ENCODE measurements at places on chromosomes 3 and 15. TPM values are rescaled to one million over a fixed set of nuclear protein-coding genes. Genes with fewer than 3 reads are reported as not detected.

DNA sequence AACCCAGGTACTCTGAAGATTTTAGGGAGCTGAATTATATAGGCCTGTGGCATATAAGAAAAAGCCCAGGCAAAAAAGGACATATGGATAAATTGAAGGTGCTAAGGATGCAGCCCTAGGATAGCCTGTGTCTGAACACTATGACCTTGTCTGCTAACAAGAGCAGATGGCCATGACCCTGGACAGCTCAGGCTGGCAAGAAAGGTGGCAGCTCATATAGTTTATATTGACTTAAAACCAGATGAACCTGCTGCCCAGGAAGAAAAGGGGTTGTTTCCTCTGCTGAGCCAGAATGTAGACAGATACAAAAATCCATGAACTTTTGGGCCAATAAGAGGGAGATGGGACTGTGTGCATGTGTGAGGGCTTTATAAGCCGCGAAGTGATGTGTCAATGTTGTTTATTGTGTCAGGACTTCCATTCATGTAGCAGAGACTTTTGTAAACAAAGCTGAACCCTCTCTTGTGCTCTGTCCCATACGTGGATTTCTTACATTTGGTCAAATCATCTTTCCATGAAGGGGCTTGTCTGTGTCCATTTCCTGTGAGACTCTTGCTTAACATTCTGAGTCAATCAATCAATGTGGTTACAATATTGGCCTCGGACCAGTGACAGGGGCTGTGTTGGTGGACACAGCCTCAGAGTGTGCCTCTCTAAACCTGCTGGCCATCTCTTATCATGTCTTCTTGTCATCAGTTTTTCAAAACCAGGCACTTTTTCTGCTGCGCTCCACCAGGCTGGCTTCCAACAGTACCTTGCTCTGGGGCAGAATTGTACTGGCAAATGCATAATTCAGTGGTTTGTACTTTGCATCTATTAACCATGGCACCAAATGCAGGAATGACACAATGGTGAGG is 321.2 kb downstream of the WDR72 start:
- H3K27me3 ChIP-seq: no peaks in the 10 kb centered on the region
- no peaks in the 10 kb centered on the region for H3K36me3 ChIP-seq
- H3K27ac ChIP-seq: no peak overlapping the region
- DNase-seq: no peak
- no peaks in the 10 kb centered on the region for H3K4me1 ChIP-seq

Gene EFCC1
- 2.5 TPM for total RNA-seq

Gene UBE2E2
- 30.2 TPM for total RNA-seq

Gene FAM174B
- 6.2 TPM for total RNA-seq

GRCh38 chr15:24943361-24943760 is 11.4 kb upstream of the SNRPN start:
- no peaks in the 10 kb centered on the region for H3K27me3 ChIP-seq
- no peak overlapping the region for H3K27ac ChIP-seq
- H3K4me3 ChIP-seq: no peak overlapping the region

Gene SERINC4
- not detected for total RNA-seq

DNA sequence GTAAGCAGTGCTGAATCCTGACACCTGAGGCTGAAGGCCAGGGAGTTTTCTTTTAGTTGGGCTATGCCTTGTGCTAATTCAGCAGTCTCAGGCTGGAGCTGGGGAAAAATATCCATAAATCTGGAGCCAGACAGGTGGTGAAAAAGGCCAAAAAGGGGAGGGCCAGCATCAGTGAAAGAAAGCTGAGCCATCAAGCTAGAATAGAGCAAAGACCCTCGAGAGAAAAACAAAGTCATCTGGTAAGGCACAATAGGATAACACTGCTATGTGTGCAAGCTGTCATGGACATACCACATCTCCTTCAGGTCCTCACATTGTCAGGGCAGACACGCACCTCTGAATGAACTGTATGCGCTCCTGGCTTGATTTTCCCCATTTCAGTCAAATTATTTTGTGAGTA is 687.9 kb downstream of the SQOR start:
- no peak overlapping the region for H3K4me3 ChIP-seq
- no peaks in the 10 kb centered on the region for H3K4me1 ChIP-seq
- no peak for DNase-seq
- H3K27me3 ChIP-seq: no peaks in the 10 kb centered on the region
- H3K36me3 ChIP-seq: no peaks in the 10 kb centered on the region

GRCh38 chr3:170189398-170190256 is 8.1 kb upstream of the PHC3 start:
- peaks cover 3% of the 10 kb centered on the region for H3K4me1 ChIP-seq
- no peaks in the 10 kb centered on the region for H3K36me3 ChIP-seq
- no peak for DNase-seq
- H3K27ac ChIP-seq: no peak overlapping the region
- no peak overlapping the region for H3K4me3 ChIP-seq

Gene ZNF80
- total RNA-seq: not detected

DNA sequence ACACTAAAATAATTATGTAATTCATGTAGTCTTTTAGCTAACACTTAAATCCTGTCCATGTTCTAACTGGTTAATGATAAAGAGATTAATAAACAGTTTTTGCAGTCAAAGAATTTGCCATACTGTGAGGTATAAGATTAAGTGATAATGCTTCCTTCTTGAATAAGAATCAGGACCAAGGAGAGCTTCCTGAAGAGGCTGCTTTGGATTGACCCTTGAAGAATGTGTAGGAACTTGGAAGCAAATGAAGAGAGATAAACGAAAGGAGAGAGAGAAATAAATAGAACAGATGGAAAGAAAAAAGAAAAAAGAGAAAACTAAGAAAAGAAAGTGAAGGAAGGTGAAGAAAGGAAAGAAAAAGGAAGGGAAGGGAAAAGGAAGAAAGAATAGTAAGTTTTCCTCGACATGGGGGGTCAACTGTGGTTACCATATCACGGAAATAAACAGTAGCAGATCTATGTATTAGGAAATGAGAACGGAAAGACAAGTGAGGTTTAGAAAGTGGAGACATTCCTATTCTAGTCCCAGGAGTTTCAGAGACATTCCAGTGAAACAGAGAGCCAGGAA is 539.8 kb downstream of the FGF12 start:
- H3K27ac ChIP-seq: no peak overlapping the region
- DNase-seq: no peak
- no peak overlapping the region for H3K4me3 ChIP-seq
- H3K4me1 ChIP-seq: no peaks in the 10 kb centered on the region

GRCh38 chr15:79067072-79067833 is 23.3 kb downstream of the RASGRF1 start:
- no peak overlapping the region for H3K27ac ChIP-seq
- no peak overlapping the region for H3K4me3 ChIP-seq
- no peaks in the 10 kb centered on the region for H3K36me3 ChIP-seq
- H3K4me1 ChIP-seq: no peaks in the 10 kb centered on the region

GRCh38 chr3:51722362-51722761 is 15.5 kb downstream of the GRM2 start:
- H3K27me3 ChIP-seq: no peaks in the 10 kb centered on the region
- H3K4me3 ChIP-seq: no peak overlapping the region
- no peak for DNase-seq
- no peaks in the 10 kb centered on the region for H3K36me3 ChIP-seq
- H3K4me1 ChIP-seq: no peaks in the 10 kb centered on the region

Gene SLMAP
- 65.0 TPM for total RNA-seq

GRCh38 chr3:127655641-127656040 is 17.1 kb upstream of the ABTB1 start:
- no peaks in the 10 kb centered on the region for H3K36me3 ChIP-seq
- no peak for DNase-seq
- no peak overlapping the region for H3K4me3 ChIP-seq

DNA sequence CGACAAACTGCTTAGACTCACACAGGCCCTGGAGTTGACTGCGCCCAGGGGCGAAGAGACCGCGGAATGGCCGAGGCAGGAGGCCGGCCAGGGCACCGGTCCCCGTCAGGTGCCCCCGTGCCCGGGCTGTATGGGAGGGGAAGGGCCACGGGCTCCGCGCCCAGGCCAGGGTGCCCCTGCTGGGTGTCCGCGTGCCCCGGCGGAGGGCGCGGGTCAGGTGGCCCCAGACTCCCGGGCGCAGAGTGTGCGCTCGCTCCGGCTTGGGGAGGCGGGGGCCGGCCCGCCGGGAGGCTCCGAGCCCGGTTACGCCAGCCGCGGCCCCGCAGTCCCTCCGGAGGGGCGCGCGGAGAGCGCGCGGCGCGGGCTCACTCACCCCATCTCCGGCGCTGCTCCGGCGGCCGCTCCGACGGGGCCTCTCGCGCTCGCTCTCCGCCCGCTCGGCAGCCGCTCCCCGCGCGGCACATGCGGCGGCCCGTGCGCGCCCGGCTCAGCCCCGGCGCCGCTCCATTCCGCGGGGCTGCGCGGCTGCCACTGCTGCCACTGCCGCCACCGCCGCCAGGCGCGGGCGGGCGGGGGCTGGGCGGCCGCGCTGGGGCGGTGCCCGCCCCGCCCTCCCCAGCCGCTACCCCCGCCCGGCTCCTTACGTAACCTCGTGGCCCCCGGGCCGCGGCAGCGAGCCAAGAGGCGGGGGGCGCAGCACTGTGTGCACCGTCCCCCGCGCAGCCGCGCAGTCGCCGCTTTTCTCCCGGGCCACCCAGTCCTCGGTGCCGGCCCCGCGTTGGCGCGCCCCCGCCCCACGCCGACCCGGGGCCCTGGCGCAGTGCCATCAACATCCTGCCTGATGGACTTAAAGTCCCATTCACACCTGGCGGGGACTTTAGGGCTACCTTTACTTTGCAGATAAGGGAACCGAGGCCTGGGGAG is at the start of gene HOMER2:
Gene HOMER2, minus strand, starts transcription at position 563 of the 924 bp plus-strand sequence. Its CDS starts 185 bp downstream, at position 378.
- H3K36me3 ChIP-seq: no peaks in the 10 kb centered on the region
- peak within 1 kb of the TSS; percentile 82 for H3K27ac ChIP-seq
- peak within 1 kb of the TSS; percentile 77 for H3K4me3 ChIP-seq
- DNase-seq: no peak
- H3K27me3 ChIP-seq: peaks cover 10% of the 10 kb centered on the region
- peaks cover 10% of the 10 kb centered on the region for H3K4me1 ChIP-seq

DNA sequence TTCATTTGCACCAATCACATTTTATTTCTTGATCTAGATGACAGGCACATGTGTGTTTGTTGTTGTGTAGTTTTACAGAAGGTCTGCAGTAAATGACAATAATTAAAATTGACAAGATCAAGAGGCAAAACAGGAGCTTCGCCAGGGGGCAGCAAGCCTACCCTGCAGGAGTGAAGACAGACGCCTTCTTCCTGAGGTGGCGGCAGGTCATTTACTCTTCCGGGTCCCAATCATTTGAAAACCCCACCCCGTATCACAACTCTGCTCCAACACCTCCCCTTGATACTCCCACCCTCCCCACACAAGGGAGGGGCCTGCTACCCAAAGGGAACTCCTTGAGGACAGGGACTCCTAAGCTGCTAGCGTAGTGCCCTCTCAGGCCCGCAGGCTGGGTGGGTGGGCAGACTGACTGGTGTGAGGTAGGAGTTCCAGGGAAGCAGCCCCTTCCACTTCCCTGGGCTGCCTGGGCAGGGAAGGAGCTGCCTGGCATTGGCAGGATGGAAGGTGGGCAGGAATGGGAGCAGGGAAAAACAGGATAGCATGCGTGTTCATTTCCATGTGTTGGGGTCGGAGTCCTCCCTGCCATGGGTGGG is 13.1 kb downstream of the CHDH start:
- H3K4me3 ChIP-seq: no peak overlapping the region
- no peaks in the 10 kb centered on the region for H3K36me3 ChIP-seq
- no peak for DNase-seq
- H3K4me1 ChIP-seq: no peaks in the 10 kb centered on the region
- H3K27ac ChIP-seq: no peak overlapping the region
- H3K27me3 ChIP-seq: no peaks in the 10 kb centered on the region

DNA sequence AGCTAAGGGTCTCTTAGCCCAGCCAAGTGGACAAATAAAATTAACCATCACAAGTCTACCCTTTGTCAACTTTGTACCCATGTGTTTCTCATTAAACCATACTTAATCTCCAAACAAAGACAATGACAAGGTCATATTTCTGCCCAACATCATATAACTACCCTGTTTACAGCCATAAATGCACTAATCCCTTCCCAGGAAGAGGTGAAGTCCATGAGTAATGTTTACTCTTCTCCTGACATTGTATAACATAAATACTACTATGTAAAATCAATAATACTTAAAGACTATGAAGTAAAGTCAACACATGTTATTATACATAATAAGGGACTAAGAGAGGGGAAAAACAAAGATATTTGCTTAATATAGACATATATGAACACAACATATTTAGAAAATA is 38.5 kb upstream of the FAN1 start:
- H3K27me3 ChIP-seq: no peaks in the 10 kb centered on the region
- no peak for DNase-seq
- no peak overlapping the region for H3K4me3 ChIP-seq
- no peaks in the 10 kb centered on the region for H3K4me1 ChIP-seq
- no peak overlapping the region for H3K27ac ChIP-seq

DNA sequence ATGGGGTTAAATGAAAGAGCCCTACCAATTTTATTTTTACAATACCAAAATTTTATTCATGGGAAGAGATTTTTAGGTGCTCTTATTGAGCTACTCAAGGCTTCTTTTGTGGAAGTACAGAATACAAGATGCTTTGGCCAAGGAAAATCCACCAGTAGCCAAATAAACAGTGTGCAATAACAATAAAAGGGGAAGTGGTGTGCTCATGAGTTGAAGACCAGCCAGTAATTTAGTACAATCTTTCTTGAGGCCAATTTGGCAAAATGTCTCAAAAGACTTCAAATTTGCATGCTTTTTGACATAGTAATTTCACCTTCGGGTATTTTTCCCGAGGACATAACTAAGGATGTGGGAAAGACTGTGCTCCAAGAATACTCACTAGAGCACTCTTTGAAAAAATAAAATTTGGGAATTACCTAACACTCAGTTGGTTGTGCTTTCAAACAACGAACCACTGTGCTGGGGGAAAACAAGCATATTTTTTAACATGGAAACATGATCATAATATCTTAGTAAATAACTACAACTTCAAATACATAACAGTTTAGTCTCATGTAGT is 294.0 kb downstream of the DIPK2A start:
- no peak for DNase-seq
- H3K27me3 ChIP-seq: no peaks in the 10 kb centered on the region
- H3K4me3 ChIP-seq: no peak overlapping the region
- peaks cover 14% of the 10 kb centered on the region for H3K4me1 ChIP-seq

DNA sequence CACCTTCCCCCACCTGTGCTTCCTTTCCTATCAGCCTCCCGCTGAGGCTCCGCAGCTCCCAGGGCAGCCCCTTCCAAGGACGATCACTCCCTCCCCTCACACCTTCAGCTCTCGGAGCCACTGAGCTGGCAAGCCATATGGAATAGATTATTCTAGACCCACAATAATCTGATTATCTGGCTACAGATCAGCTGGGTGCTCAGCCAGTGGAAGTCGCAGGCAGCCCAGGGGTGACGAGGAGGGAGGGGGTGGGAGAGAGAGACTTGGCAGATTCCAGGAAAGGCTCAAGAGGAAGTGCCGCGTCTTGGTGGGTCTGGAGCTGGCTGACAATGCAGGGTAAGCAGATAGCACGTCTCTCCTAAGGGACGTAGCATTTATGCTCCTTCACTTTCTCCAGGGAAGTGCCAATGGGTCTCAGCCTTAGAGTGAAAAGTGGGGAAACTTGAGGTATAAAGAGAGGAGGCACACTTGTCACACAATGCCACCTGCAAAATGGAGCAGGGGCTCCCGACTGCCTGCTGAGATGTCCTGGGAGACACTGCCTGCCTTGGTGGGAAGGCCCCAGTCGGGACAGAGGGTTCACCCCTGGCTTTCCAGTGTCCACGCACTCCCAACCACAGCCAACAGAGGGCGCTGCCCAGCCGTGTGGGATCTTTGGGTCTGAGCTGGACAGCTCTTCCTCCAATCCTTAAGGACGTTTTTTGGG is 9.4 kb upstream of the MESP1 start:
- H3K27ac ChIP-seq: no peak overlapping the region
- no peaks in the 10 kb centered on the region for H3K27me3 ChIP-seq
- H3K4me1 ChIP-seq: peaks cover 20% of the 10 kb centered on the region
- no peak overlapping the region for H3K4me3 ChIP-seq

GRCh38 chr15:38782156-38782555 is 217.5 kb upstream of the RASGRP1 start:
- no peaks in the 10 kb centered on the region for H3K27me3 ChIP-seq
- no peak overlapping the region for H3K4me3 ChIP-seq
- no peaks in the 10 kb centered on the region for H3K4me1 ChIP-seq
- H3K27ac ChIP-seq: no peak overlapping the region
- DNase-seq: no peak
- H3K36me3 ChIP-seq: no peaks in the 10 kb centered on the region

Gene ZNF660
- 0.16 TPM for total RNA-seq
